Activated CD8-positive, alpha-beta memory T cell treated with anti-CD3 and anti-CD28 coated beads, Interleukin-2, amount 50 U/mL, for 48 hours (primary cell): ENCODE measurements at places on chromosomes 3 and 15.

- no peak for DNase-seq
Measured at GRCh38 chr3:110165370-110165743, 828.0 kb upstream of the DPPA4 start.

GRCh38 chr3:19931180-19931692 is 2.8 kb downstream of the EFHB start:
- DNase-seq = peak; percentile 62

GRCh38 chr3:25592510-25592968 is 72.2 kb downstream of the TOP2B start:
- DNase-seq = no peak

DNA sequence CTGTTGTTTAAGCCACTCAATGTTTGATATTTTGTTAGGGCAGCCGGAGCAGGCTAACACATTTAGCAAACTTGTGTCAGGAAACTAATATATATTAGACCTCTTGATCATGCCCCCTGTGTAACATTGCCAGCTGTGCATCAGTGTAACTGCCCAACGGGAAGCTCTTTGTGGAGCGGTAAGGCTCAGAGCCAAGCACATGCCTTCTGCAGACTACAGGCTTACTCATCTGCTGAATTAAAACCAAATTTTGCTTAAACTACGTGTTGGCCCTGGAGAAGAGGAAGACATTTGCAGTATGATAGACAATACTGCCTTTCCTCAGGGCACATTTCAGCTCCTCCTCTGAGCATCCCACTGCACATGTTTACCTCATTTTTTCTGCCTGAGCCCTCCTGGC is 50.5 kb upstream of the KCNMB2 start:
- no peak for DNase-seq

DNA sequence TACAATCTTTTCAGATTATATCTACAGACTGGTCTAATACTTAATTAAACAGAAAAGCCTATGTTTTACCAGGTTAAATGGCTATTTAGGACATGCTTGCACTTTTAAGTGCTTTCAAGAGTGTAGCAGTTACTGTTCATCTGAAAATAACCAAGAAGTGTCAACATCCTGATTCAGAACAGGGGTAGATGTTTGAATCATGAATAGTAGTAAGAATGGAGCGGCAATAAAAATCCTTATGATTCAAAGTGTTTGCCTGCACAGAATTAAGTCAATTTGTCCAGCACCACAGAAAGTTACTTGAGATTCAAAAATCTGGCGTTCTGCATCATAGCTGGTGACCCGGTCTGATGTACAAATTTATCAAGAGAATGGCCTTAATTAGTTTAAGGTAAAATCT is 48.3 kb downstream of the GREM1 start:
- DNase-seq = no peak

DNA sequence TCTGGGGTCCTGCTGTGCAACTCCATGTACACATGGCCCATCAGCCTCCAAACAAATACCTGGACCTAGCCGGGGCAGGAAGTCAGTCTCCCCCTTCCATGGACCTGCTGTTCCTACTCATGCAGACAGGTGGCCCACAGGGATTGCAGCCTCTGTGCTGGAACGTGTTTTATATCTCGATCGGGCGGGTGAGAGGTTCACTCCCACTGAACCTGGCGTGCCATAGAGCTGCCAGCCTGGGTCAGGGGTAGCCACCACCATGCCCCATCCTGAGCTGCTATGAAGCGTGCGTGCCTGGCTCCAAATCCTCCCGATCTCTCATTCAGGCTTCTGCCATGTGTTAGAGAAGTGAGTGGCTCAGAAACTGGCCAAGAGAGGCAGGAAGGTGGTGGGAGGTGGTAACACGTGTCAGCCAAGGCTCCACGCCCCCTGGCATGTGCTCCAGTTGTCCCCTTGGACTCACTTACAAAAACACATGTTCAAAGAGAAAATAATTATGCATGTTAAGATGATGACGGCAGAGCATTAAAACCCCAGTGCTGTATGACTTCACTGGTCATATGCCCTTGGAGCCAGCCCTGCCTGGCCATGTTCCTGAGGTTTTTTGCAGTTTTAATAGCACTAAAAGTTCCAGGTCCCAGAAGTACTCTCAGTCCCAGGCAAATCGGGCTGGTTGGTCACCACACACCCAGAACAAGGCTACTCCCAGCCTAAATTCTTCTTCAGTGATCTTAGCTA is 30.6 kb downstream of the CTSH start:
- no peak for DNase-seq

GRCh38 chr15:35117543-35118265 is 32.6 kb upstream of the NANOGP8 start:
- DNase-seq = no peak

DNA sequence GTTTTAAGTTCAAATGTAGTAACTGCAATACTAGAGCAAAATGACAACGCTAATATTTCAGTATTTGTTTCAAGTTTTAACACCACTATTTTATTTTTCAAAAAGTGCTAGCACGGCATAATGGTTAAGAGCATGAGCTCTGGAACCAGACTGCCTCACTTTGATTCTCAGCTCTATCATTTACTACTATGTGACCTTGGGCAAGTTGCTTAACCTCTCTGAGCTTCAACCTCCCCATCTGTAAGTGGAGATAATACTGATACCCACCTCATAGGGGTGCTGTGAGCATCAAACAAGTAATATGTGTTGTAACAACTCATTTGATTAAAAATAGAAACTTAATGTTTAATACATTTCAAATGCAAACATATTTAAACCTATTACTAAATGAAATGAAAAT is 115.4 kb upstream of the NPHP3 start:
- DNase-seq = no peak

DNA sequence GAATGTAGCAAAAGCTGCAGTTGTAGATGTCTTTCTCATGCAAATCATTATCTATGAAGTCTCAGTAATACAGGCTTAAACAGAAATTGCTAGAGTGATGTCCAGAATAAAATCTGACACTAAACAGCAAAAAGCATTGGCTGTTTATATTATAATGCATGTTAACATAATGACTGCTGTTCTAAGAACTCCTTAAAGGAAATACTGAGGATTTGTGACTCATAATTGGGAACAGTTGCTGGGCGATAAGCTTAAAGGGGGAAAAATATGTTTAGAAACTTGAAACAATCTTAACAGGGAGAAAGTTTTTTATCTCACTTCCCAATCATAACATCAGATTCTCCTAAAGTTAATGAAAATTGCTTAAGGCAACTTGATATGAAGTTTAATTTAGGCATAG is 17.5 kb downstream of the TIPARP start:
- DNase-seq = no peak

- DNase-seq = no peak
Measured at GRCh38 chr3:171462224-171462623, 2.0 kb upstream of the TNIK start.

DNA sequence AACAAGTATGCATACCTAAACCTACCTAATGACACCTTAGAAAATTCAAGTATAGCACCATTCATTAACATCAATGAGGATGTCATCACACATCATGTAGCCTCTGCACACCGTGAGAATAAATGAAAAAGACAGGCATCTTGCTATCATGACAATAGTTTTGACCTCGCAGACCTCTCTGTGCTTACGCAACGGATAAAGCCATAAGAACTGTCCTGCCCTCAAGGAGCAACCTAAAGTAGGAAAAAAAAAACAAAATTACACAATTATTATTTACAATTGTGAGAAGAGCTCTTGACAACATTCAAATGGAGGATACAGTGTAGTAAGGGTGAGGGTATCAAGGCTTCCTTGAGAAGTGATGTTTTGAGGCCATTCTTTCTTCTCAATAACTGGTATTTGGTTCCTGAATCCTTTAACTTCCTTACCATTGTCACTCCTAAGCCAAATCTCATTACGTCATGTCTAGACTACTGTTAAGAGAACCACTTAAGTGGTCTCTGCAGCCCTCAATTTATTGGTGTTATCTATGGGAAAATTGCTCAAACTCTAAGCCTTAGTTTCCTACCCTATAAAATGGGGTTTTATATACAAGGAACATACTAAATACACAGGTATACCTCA is 7.0 kb upstream of the SETD5 start:
- no peak for DNase-seq

DNA sequence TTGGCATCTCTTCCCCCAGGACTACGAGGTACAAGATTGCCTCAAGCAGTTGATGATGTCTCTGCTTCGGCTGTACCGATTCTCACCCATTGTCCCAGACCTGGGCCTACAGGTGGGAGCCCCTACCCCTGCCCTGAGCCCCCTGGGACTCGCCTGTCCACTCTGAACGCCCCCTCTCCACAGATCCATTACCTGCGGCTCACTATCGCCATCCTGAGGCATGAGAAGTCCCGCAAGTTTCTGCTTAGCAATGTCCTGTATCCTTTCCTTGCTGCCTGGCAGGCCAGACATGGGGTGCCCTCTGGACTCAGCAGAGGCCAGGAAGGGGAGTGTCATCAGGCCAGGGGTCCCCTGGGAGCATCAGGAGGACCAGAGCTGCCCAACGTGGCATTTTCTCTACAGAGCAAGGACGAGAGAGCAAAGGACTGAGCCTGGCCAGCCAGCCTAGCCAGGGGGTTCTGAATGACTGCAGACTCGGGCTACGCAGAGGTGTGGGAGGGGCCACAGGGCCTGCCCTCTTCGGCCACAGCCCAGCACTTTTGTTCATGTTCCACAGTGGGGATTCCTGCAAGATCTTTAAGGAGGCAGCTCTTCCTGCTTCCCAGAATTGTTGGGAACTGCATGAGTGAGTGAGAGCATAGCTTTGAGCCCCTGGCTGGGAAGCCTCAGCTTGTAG is 11.2 kb downstream of the RNF123 start:
- DNase-seq = no peak

DNA sequence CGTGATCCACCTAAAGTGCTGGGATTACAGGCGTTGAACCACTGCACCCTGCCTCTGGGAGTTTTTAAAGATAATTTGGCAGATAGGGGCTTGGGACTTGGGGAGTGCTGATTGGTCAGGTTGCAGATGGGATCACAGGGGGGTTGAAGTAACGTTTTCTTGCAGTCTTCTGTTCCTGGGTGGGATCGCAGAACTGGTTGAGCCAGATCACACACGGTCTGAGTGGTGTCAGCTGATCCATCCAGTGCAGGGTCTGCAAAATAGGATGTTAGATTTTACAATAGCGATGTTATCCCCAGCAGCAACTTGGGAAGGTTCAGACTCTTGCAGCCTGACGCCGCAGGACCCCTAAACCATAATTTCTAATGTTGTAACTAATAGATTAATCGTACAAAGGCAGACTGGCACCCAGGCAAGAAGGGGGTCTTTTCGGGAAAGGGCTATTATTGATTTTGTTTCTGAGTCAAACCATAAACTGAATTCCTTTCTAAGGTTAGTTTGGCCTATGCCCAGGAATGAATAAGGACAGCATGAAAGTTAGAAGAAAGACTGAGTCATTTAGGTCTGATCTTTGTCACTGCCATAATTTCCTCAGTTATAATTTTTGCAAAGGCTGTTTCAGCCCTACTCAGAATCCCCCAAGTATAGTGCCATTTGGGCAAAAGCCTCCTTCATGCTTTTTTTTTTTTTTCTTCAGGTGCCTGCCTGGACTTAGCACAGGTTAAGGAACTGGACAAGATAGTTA is 1.5 kb upstream of the CA12 start:
- no peak for DNase-seq
